ENCODE measurements at places on chromosomes 7 and 10.
A peak's percentile ranks its signal among the peaks of the same experiment; 100 is the strongest.

DNA sequence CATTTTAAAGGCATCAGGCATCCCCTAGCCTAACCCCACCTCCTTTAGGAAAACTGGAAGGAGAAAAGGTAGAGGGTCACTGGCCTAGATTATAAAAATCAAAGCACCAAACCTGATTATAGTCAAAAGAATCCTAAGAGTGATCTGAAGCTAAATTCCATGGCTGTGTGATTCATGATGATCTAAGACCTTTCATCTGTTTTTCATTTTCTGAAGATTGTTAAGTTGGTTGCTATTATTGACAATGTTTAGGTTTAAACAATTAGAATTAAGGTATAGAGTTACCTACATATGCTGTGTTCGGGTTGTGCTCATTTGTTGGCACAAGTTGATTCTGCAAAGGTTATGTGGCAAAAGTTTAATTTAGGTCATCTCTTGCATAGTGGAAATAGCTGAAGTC lies 148.7 kb downstream of the BICC1 start:
- DNase-seq, result no peak

- DNase-seq, result no peak
These were observed 34.9 kb upstream of the ZNF488 start for GRCh38 chr10:47418966-47419365.

GRCh38 chr10:18399158-18399557 lies 252.2 kb downstream of the NSUN6 start:
- DNase-seq, result no peak

DNA sequence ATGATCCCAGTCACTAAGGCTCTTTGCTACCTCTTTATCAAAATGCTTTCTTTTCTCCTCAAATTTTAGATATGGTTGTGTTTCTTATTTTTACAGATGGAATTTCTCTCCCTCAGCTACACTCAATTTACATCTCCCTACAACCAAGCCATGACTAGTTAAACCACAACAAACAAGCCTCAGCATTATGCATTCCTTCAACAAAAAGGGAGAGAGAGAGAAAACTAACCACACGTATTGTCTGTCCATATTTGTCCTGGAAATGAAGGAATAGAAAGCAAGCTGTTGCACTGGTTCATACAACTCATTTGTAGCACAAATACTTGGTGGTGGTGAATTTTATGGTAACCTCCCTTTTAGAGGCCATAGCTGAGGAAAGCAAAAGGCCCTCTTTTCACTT lies 286.4 kb downstream of the AHR start:
- DNase-seq, result no peak

DNA sequence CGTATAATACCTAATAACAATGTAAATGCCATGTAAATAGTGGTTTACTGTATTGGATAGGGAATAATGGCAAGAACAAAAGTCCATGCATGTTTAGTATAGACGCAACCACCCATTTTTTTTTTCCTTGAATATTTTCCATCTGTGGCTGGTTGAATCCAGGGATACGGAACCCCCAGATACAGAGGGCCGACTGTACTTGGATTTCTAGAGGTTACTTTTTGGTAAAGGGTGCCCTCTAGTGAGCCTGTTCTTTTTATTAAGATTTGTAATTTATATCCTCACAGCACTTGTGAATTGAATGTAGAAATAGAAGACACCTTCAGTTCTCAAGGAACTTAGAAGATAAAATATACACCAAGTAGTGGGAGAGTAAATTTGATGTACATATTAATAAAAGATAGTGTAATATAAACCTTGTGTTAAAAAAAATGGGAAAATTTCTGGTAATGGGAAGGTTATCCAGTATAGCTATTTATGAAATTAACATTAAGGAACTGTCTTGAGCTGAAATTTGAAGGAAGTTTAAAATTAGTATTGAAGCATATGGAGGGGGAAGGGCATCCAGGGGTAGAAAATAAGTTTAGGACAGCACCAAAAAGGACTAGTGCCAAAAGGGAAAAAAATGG lies 32.0 kb downstream of the EXOC6 start:
- peak; percentile 14 for DNase-seq

- DNase-seq, result no peak
These were observed 429.2 kb downstream of the SORCS3 start for GRCh38 chr10:105070249-105070648.

GRCh38 chr10:86689146-86689545 lies 20.8 kb downstream of the LDB3 start:
- DNase-seq, result no peak

All from CD4-positive, alpha-beta T cell treated with Interleukin-17A for 4 hours (primary cell).